ENCODE measurements at places on chromosomes 4 and X. TPM values are rescaled to one million over a fixed set of nuclear protein-coding genes. Genes with fewer than 3 reads are reported as not detected.

Gene KLHL2
- 14.3 TPM for total RNA-seq

Gene TCEAL7
- 2.7 TPM for total RNA-seq

- no peak for DNase-seq
Measured at GRCh38 chr4:85883180-85883579, 408.2 kb downstream of the ARHGAP24 start.

DNA sequence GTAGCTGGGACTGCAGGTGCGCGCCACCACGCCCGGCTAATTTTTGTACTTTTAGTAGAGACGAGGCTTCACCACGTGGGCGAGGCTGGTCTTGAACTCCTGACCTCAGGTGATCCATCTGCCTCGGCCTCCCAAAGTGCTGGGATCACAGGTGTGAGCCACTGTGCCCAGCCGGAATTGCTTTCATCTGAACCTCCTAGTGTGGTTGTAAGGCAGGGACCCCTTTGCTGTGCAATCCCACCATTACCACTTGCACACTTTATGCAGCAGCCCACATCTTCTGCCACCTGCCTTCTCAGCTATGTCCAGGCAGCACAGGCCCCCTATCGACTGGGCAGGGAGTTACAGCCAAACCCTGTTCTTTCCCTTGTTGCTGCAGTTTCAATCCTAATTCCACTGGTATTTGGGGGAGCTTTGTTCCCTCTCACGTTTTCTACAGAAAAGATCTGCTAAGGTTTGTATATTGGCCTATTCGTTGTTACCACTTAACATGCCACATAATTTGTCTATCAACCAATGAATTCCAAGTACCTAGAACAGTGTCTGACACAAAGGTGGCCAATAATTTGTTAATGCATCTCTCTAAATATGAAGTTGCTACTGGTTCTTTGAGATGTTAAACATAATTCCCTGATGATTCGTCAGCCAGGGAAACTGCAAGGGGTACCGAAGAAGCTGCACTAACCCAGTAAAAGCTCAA, 6.5 kb downstream of the RPL39 start:
- DNase-seq = peak; percentile 48

Measured in H9 (cell line).